Activated naive CD4-positive, alpha-beta T cell treated with anti-CD3 and anti-CD28 coated beads, Interleukin-2, amount 50 U/mL, for 72 hours (primary cell): ENCODE measurements at places on chromosomes 5 and 9. TPM values are rescaled to one million over a fixed set of nuclear protein-coding genes. Genes with fewer than 3 reads are reported as not detected.

The F2RL1 gene
- total RNA-seq: 2.0 TPM

The C9orf50 gene
- total RNA-seq: not detected

The PCDHB7 gene
- total RNA-seq: not detected

The NUTM2G gene
- not detected for total RNA-seq

The PPP3R2 gene
- total RNA-seq: not detected

The ACSL6 gene
- total RNA-seq: 3.5 TPM

The FCN2 gene
- total RNA-seq: not detected

The GNA14 gene
- total RNA-seq: 0.25 TPM

The FOXD4L6 gene
- not detected for total RNA-seq

The RBM18 gene
- 39.8 TPM for total RNA-seq
